ENCODE measurements at places on chromosomes 2 and 18.
A peak's percentile ranks its signal among the peaks of the same experiment; 100 is the strongest.

- no peak for DNase-seq
These were observed 264.7 kb downstream of the TCF4 start for GRCh38 chr18:55323051-55323994.

GRCh38 chr2:113260991-113261390 is 17.7 kb downstream of the PAX8 start:
- DNase-seq, result no peak

GRCh38 chr2:77179297-77179696 is 342.9 kb downstream of the LRRTM4 start:
- DNase-seq, result no peak

DNA sequence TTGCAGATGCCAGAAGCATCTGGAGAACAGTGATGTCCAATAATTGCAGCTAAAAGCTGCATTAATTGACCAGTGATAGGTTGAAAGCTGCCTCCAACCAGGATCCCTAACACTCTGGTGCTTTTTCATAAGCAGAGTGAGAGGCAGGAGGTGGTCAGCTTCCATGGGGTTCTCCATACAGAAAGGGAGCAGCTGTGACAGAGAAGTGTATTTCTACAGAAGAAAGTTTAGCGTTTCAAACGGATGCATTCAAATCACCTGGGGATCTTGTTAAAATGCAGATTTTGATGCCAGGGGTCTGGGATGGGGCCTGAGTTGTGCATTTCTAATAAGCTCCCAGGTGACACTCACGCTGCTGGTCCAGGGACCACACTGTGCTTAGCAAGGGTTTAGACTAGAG is 216.5 kb upstream of the NRP2 start:
- no peak for DNase-seq

DNA sequence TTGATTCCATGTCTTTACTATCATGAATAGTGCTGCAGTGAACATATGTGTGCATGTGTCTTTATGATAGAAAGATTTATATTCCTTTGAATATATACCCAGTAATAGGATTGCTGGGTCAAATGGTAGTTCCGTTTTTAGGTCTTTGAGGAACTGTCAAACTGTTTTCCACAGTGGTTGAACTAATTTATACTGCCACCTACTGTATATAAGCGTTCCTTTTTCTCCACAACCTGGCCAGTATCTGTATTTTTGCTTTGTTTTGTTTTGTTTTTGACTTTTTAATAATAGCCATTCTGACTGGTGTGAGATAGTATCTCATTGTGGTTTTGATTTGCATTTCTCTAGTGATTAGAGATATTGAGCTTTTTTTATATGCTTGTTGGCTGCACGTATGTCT is 641.6 kb downstream of the SUCLG1 start:
- no peak for DNase-seq

DNA sequence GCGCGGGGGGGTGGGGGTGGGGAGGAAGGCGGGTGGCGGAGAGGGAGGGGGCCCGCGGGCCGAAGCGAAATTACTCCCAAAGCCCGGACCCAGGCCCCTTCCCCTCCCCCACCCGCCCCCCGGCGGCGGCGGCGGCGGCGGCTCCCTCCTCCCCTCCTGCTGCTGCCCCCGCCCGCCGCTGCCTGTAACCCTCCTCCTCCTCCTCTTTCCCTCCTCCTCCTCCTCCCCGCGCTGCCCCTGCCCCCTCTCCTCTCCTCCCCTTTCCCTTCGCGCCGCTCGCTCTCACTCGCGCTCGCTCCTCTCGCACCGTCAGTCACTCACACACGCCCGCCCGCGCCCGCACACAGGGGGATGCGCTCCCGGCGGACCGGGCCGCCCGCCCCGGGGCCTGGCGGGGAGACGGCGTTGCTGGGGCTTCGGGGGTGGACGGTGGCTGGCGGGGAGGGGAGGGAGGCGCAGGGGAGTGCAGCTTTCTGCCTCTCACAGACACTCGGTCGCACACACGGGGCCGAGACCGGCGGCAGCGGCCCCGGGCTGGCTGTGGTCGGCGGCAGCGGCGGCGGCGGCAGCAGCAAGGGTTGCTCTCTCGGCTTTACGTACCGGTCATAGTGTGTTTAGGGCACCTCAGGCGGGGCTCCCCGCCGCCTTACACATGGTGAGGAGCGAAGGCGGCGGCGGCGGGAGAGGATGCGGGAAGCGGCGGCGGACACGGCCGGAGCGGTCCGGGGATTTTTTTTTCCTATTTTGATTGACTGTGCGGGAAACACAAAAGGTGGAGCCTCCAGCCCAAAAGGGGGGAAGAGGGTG is 405 bp downstream of the SP3 start:
- peak; percentile 80 for DNase-seq

- no peak for DNase-seq
These were observed 397.4 kb upstream of the SALL3 start for GRCh38 chr18:78582181-78582709.

- no peak for DNase-seq
These were observed 34.1 kb downstream of the PTH2R start for GRCh38 chr2:208440716-208441115.

- no peak for DNase-seq
These were observed 21.4 kb downstream of the ANKRD30B start for GRCh38 chr18:14769381-14769780.

- no peak for DNase-seq
These were observed 573 bp downstream of the STAM2 start for GRCh38 chr2:152175012-152175367.

DNA sequence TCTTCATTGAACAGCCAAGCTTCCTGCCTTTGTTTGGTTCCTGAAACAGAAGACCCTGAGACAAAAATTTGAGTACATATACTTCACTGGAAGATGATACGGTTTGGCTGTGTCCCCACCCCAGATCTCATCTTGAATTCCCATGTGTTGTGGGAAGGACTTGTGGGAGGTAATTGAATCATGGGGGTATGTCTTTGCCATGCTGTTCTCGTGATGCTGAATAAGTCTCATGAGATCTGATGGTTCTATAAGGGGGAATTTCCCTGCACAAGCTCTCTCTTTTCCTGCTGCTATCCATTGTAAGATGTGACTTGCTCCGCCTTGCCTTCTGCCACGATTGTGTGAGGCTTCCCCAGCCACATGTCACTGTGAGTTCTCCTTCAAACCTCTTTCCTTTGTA is 76.5 kb downstream of the BABAM2 start:
- no peak for DNase-seq

GRCh38 chr2:228840113-228840742 is 430.9 kb downstream of the PID1 start:
- DNase-seq, result no peak

GRCh38 chr2:114083717-114084387 is 194.0 kb downstream of the ACTR3 start:
- DNase-seq, result no peak

- DNase-seq, result no peak
These were observed 532.7 kb upstream of the FSHR start for GRCh38 chr2:49686897-49687442.

DNA sequence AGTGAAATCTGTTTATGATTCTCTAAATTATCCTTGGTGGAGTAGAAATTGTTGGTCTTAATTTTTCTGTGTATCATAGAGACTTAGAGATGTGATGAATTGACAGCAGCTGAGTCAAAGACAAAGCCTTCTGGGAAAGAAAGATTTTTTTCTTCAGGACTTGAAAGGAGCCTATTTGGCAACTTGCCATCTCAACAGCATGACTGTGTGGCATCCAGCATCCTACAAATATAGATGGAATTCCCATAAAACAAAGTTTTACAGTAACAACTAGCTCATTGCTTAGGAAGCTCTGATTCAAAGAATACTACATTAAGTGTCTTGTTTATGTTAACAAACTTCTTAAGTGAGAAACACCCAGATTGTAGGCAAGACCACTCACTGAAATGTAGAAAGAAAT is 79.2 kb upstream of the SETBP1 start:
- peak; percentile 87 for DNase-seq

GRCh38 chr18:30781601-30782000 is 260.9 kb downstream of the DSC3 start:
- no peak for DNase-seq

DNA sequence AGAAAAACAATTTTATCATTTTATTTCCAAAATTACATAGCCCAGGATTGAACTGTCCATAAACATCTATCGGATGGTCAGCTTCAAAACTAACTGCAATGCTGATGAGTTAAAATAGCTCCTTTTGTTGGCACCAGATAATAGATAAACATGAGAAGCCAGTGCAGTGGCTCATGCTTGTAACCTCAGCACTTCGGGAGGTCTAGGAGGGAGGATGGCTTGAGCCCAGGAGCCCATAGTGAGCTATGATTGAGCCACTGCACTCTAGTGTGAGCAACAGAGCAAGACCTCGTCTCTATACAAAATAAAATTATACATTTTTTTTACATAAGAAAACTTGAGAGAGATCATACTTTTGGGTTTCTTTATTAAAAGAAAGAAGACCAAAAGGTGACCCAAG is 34.6 kb upstream of the IMPA2 start:
- peak; percentile 38 for DNase-seq

- DNase-seq, result no peak
These were observed 496.3 kb downstream of the SLC4A3 start for GRCh38 chr2:220123751-220124150.

Measured in HFFc6 (cell line).